ENCODE measurements at places on chromosomes 3 and 15.

DNA sequence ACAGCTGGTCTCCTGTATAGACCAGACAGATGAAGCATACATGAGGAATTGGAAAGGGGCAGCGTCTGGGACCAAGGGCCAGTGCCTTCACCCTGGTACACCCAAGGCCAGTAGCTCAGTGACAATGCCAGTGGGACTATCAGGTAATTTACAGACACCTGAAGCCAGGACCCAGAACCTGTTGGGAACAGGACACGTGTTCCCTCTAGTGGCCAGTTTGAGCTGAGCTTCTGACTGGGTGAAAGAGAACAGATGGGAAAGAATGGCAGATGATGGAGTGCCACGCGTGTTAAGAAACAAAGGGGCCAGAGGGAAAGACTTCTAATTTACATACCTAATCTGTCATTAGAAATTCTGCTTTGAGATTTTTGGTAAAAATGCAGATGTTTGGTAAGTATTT lies 5.1 kb upstream of the SLC25A38 start:
- peak; percentile 14 for DNase-seq

GRCh38 chr3:157023226-157023625 lies 136.7 kb downstream of the CCNL1 start:
- no peak for DNase-seq

DNA sequence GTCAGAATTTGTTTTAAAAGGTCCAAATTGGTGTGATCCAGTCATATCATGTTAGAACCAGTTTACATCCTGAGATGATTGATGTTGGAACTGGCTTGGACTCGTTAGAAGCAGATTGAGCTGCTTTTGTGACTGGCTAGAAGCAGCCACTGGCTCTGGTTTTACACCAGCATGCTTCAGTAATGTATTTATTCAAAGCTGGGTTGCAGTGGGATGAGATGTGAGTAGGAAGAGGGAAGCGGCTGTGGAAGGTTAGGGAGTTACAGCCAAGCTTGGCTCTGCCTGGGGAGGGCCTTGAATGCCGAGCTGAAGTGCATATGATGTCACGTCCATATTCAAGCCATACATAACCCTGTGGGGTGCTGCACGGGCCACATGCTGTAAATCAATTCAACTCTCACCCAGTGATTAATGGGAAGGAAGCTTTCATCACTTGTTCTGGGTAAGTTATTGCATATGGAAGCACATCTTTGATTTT lies 104.0 kb upstream of the SMAD3 start:
- no peak for DNase-seq

GRCh38 chr15:77482570-77482969 lies 61.9 kb downstream of the HMG20A start:
- DNase-seq = no peak

- no peak for DNase-seq
These were observed 356.8 kb upstream of the NR2F2 start for GRCh38 chr15:95973566-95974256.

- no peak for DNase-seq
These were observed 210.6 kb downstream of the ATP8B4 start for GRCh38 chr15:49908236-49908932.

DNA sequence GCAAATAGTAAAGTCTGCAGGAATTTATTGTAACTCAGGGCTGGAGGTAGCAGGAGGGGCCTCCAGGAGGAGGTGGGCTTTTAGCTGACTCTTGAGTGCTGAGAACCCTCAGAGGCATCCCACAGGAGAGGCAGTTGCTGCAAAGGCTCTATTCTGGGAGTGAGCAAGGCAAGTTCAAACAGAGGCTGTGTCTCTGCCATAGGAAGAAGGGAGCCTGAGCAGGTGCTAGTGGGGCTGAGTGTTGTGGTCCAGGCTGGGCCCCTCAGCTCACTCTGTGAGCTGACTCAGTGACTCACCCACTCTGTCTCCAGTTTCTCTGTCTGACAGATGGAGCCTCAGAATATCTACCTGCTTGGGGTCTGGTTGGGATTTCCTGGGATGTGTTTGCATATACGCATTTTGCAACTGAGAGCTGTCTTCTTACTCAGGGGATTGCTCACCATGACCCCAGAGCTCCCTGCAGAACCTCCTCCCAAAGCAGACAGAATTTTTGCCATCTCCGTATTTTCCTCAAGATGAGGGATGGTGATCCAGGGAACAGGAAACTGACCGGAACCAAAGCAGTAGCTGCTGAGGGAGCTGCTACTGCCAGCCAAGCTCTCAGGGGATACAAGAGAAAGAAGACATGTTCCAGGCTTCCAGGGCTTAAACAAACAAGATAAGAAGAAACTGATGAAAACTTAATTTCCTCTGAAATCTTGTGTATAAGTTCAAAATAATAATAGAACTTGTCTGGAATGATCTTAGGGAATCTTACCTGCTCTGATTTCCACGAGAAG lies 13.6 kb upstream of the NOX5 start:
- DNase-seq = no peak

DNA sequence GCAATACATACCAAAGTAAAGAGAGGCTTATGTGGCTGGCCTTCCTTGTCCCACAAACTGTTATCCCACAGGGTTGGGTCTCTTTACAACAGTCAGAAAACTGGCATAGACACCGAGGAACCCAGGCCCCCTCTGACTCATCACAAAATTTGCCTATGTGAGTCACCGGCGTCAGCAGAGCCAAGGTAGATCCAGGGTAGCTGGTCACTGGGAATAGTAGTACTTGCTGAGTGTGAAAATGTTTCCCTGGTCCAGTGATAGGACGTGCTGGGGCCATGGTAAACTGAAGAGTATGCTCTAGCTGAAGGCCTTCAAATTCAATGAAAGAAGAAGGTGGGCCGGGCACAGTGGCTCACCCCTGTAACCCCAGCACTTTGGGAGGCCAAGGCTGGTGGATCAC lies 27.1 kb upstream of the SKIL start:
- DNase-seq = no peak

Data from neuronal stem cell (in vitro differentiated cells).